ENCODE measurements at places on chromosomes 13 and 19.

DNA sequence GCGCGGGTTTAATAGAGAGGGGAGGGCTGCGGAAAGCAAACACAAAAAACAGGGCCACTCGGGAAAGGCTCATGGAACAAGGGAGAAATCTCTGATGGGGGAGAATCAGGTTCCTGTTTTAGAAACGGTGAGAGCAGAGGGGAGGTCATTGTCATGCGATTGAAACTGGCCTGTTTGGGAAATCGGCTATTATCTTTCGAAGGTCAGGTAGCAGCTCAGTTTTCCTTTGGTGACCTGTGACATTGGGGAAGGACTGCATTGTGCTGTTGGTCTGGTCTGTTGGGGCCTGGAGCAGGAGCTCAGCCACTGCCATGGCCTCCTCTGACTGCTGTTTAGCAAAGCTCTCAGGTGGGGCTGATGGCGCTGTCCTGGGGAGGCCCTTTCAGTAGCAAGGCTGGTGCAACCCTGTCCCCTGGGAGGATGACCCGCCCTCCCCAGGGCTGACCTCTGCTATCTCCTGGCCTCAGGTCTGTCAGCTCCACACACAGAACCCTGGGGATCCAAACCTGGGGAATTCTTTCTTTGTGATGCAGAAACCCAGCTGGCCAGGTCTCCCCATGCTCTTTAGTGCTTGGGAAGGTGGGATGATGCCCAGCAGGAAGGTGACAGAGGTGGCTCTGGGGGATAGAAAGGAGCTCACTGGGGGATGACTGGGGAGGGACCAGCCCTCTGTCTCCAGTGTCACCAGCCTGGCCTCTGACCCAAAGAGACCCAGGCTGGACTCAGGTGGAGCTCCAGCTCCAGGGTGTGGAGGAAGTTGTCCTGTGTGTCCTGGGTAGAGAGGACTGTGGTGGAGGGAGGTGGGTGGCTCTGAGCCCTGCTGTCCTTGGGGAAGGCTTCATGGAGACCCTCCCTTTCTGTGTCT, 21.2 kb upstream of the CD177 start:
- no peaks in the 10 kb centered on the region for H3K36me3 ChIP-seq
- H3K4me1 ChIP-seq, result no peaks in the 10 kb centered on the region
- no peak overlapping the region for H3K4me3 ChIP-seq
- H3K27me3 ChIP-seq, result no peaks in the 10 kb centered on the region

DNA sequence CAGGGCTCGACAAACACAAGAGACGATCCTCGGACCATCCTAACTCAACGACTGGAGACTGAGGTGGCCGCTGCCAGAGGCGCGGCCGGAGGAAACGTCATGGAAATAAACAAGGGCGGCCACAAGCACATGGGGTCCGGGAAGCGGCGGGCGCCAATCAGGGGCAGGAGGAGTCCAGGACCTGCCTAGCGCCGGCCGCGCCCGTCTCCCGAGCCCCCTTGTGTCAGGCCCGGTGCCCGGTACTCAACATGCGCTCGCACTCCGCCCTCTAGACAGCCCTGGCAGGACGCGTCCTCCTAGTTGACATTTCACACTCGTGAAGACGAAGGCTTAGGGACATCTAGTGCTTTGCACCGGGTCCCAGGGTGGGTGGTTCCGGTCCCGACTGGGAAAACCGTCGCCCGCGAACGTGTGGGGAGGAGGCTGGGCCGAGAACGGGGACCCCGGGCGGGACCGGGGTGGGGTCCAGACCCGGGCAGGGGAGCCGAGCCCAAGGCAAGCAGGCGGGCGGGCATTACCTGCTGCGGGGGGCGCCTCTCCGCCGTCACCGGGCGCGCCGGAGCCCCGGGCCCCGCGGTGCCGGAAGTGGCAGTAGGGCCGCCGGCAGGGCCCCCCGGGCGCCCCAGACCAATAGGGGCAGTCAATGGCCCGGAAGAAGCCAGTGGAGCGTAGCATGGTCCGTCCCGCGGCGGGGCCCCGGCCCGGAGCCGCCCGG, 442 bp downstream of the REXO1 start:
- H3K27me3 ChIP-seq, result no peaks in the 10 kb centered on the region
- peak overlapping the region; percentile 100 for H3K27ac ChIP-seq
- H3K4me1 ChIP-seq, result peaks cover 43% of the 10 kb centered on the region
- H3K4me3 ChIP-seq, result peak overlapping the region; percentile 94
- peak; percentile 58 for DNase-seq
- H3K36me3 ChIP-seq, result no peaks in the 10 kb centered on the region

DNA sequence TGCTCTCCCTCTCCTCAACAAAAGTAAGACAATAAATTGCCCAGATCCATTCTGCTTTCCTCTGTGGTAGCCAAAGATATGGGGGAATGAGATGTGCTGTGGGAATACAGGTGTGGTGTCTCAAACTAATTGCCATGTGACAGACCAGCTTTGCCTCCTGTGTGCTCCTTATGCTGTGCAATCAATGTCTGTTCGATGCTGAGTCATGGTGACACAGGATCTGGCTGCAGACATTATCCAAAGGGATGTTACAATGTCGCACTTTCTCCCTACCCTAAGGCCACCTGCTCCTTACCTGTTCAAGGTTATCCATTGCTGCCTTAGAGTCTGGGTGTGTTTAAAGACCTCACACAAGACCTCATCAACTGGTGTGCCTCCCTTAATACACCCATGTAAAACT, 32.5 kb downstream of the FGF14 start:
- H3K36me3 ChIP-seq, result no peaks in the 10 kb centered on the region
- no peak overlapping the region for H3K27ac ChIP-seq
- no peak for DNase-seq
- no peak overlapping the region for H3K4me3 ChIP-seq
- H3K27me3 ChIP-seq, result no peaks in the 10 kb centered on the region

DNA sequence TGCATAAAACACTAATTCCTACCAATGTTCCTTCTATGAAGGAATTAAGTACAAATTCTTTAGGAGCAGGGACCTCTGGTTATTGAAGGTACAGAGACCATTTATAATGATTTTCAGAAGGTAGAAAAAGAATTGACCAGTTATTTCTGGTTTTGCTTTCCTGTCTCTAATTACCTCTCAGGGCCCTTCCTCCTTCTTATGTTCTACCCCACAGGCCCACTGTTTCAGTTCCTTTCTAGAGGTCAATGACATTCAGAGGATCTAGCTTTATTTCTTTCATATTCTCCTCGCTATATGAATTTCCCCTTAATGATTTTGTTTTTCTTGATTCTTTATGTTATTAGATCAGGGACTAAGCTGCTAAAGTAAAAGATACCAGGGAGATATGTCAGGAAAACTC, 345.0 kb upstream of the SPRY2 start:
- no peaks in the 10 kb centered on the region for H3K27me3 ChIP-seq
- no peak overlapping the region for H3K27ac ChIP-seq
- DNase-seq, result no peak

DNA sequence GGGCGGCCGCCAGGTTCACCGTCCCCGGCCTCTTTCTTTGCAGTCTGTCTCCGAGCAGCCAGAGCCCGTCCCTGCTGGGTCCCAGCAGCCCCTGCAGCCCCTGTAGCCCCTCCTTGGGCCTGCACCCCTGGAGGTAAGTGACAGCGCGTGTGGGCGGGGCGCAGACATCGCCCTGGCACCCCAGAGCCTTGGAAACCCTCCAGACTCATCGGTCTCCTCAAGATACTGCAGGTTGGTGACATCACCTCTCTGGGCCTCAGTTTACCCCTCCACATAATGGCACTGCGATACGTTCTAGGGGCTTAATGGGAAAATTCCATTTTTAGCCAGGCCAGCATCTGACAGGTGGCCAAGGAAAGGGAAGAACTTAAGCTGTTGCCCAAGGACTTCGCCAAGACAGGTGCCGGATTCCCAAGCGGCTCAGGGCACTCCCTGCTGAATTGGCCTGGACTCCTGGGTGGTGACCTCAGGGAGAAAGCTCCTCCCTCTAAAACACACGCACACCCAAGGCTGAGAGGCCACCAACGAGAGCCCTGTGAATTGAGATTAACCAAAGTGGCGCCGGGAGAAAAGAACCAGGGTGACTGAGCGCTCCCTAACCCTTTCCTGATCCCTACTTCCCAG, 13.1 kb downstream of the MAST3 start:
- DNase-seq, result no peak
- H3K36me3 ChIP-seq, result peaks cover 3% of the 10 kb centered on the region
- H3K4me3 ChIP-seq, result peak overlapping the region; percentile 44
- peak overlapping the region; percentile 92 for H3K27ac ChIP-seq

DNA sequence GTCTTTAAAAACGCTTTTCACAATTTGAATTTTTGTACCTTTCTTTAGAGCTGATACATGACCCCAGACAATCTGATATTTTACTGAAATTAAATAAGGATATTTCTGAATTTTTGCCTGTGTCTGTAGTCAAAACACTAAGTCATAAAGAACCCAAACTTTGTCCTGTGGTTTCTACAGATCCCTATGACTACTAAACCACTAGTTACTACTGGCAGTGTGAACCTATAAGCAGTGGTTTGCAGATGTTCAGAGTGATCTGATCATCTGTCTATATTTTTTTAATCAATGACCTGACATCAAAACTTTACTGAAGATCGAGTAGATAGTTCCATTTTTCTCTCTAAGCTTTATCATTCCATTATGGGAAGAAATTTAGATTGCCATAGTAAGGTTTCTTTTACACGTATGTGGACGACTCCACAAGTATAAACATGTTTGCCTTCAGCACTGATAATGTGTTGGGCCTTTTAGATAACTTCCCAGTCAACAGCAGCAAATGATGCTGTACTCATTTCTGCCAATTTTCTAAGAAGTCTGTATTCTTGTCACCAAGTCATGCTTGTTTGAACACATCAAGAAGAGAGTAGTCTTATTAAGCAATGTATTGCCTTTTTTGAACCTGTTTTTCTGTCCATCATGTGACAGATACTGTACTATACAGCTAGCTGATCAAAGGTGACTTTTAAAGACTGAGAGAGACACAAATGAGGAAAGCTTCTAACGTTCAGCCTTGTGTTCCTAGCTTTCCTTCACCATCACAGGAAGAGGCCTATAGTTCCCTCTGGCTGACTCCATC, 21.8 kb downstream of the POLR1D start:
- H3K4me3 ChIP-seq, result no peak overlapping the region
- H3K27ac ChIP-seq, result no peak overlapping the region
- H3K4me1 ChIP-seq, result peaks cover 2% of the 10 kb centered on the region
- no peak for DNase-seq
- peaks cover 2% of the 10 kb centered on the region for H3K36me3 ChIP-seq

GRCh38 chr19:49210108-49210900, 52.7 kb downstream of the TRPM4 start:
- H3K4me1 ChIP-seq, result peaks cover 8% of the 10 kb centered on the region
- H3K36me3 ChIP-seq, result peaks cover 2% of the 10 kb centered on the region
- DNase-seq, result peak; percentile 77

DNA sequence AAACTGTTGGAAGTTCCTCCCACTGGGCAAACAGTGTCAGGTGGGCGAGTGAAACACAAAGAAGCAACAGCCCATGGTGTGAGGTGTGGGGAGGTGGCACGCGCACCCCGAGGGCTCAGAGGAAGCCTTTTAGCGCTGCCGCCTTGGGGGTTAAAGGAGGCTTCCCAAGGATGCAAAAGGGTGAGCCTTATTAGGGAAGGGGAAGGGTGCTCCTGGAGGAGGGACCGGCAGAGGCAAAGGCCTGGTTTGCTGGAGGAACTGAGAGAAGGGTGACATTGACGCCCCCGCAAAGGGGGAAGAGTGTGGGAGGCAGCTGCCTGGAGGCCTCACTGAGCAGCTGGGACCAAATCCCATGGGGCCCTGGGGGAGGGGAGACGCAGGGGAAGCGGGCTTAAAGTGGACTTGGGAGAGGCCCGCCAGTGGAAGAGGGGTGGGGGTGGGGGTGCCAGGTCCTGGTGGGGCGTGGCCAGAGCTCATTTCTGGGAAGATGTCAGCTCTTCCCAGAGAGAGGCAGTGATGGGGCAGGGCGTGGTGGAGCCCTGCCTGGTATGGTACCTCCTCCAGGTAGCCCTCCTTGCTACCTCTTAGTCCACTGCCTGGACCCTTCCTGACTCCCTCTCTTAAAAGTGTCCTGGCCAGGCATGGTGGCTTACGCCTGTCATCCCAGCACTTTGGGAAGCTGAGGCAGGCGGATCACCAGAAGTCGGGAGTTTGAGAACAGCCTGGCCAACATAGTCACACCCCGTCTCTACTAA, 12.0 kb upstream of the FCHO1 start:
- H3K27ac ChIP-seq, result no peak overlapping the region
- no peaks in the 10 kb centered on the region for H3K27me3 ChIP-seq
- H3K4me3 ChIP-seq, result no peak overlapping the region
- no peaks in the 10 kb centered on the region for H3K4me1 ChIP-seq

- H3K27ac ChIP-seq, result no peak overlapping the region
- H3K4me1 ChIP-seq, result no peaks in the 10 kb centered on the region
These were observed 71.4 kb downstream of the SLC15A1 start for GRCh38 chr13:98681049-98681448.

- H3K36me3 ChIP-seq, result peaks cover 29% of the 10 kb centered on the region
- no peaks in the 10 kb centered on the region for H3K27me3 ChIP-seq
- no peak for DNase-seq
These were observed 34.5 kb downstream of the ZMYM2 start for GRCh38 chr13:19993024-19993423.

DNA sequence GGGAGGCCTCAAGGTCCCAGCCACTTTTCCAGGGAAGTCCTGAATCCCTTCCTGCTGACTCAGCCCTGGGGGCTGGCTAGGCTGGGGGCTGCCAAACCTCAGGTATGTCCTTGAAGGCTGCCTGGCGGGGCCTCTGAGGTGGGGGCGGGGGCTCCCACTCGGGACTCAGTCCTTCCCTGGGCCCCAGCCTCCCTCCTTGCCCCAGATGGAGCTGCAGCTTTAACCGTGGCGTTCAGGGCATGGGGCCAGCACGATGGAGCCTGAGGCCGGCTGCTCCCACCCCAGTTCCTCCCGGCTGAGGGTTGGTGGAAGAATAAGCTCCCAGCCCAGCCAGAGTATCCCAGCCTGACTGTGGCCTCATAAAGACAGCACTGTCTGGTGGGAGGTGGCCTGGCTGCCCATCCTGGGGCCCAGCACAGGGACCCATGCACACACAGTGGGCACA, 12.4 kb downstream of the CILP2 start:
- no peaks in the 10 kb centered on the region for H3K4me1 ChIP-seq
- H3K27me3 ChIP-seq, result peaks cover 5% of the 10 kb centered on the region
- H3K27ac ChIP-seq, result no peak overlapping the region
- DNase-seq, result no peak
- no peak overlapping the region for H3K4me3 ChIP-seq

DNA sequence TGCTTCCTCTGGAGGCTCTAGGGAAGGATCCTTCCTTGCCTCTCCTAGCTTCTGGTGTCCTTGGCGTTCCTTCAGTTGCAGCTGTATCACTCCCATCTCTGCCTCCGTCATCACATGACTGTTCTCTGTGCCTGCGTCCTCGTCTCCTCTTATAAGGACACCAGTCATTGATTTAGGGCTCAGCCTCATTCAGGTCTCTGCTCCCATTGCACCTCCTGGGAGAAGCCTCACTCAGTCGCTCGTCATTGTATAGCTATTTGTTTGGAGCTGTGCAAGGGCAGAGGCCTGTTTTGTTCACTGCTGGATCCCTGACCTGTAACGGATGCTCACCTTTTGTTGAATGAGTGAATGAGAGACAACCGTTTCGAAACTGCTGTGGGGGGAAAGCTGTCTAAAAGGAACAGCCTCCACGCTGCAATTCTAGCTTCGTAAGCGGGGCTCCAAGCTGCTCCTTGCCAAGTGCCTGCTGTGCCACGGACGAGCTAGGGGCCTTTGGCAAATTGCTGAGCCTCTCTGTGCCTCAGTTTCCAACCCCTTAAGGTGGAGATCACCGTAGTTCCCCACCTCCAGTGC, 17.2 kb downstream of the BRSK1 start:
- no peak overlapping the region for H3K27ac ChIP-seq
- H3K4me1 ChIP-seq, result no peaks in the 10 kb centered on the region
- H3K36me3 ChIP-seq, result no peaks in the 10 kb centered on the region
